ENCODE measurements at places on chromosomes 2 and 18.

DNA sequence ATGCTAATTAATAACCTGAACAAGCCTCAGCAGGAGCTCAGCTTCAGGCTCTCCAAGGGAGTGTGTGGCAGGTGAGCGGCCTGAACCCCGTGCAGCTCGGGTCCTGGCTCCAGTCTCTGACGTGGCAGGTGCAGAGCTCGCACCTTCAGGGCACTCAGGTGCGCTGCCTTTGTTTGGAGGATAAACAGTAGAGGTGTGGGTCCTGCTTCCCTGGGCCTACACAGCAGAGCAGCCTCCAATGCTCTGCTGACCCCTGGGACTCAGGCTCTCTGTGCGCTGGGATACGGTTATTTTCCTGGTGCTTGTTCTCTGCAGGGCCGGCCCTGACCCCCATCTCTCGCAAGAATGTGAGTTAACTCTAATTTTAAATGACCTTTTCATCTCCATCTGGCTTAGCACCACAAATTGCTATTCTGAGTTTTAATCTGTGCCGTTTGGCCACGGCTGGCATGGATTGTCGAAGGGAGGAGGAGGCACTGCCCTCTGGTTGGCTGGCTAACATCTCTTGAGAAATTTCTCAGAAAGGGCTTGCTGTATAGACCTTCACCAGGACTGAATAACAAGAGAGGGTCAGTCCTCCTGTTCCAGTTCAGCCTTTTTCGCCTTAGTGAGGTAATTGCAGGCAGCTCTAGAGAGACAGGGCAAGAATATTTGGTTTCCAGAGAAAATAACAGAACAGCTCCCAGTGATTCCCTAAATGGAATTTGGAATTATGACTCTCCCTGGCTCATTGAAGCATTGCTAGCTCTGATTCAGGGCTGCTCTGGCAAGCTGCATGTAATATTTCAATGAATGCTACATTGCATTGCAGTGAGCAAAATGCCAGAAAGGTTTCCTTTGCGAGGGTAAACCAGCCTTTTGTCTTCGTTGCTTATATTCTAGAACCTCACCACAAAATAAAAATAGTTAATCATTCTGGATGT is 161.8 kb downstream of the DCDC2C start:
- no peak for DNase-seq

GRCh38 chr18:40980171-40980570 is 974.9 kb upstream of the PIK3C3 start:
- no peak for DNase-seq

DNA sequence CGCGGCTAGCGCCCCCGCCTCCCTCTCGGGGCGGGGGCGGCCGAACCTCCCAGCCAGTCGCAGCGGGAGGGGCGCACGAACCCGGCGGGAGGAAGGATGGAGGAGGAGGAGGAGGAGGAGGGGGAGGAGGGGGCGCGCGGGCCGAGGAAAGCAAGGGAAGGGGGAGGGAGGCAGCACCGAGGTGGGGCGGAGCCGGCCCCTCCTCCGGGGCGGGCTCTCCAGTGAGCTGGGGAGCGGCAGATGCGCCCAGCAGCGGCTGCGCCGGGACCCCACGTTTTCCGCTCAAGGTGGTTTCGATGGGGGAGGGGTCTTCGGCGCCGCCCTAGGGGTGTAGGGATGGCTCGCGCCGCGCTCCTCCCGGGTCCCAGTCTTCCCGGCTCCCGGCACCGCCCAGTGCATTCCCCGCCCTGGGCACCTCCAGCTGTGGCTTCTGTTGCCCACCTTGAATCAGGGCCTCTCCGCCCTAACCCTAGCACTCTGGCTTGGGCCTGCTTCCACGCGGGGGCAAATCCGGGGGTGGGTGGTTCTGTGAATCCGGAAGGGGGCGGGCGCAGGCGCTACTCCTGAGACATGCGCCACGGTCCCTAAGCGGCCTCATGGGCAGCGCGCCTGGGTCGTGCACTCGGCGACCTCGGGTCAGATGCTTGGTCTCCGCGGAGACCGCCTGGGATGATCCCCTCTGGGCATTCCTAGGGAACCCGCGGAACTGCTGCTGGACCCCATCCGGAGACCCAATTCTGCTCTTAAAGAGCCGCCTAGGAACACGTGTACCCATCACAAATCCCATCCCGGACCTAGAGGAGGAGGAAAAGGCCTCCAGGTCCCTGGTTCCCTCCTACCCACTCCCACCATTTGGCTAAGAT is at the start of gene FBXO41:
Gene FBXO41 (minus strand): TSS at position 183 of the 863 bp plus-strand sequence. CDS start 14,848 bp downstream, outside the sequence.
- DNase-seq, result peak; percentile 50

GRCh38 chr18:51726614-51727013 is 529.1 kb upstream of the MEX3C start:
- no peak for DNase-seq

All from stimulated activated CD4-positive, alpha-beta T cell treated with anti-CD3 and anti-CD28 coated beads, Interleukin-12 subunit alpha, Interleukin-12 subunit beta, amount 100 ng/mL, for 24 hours (primary cell).